Left lung (tissue), 14 donors: ENCODE measurements at places on chromosomes 1 and 21. TPM values are rescaled to one million over a fixed set of nuclear protein-coding genes. Genes with fewer than 3 reads are reported as not detected.

NUP210L gene
- 0.27 TPM for polyA plus RNA-seq

KLF17 gene
- polyA plus RNA-seq: not detected

MAN1C1 gene
- polyA plus RNA-seq: 16.5 TPM

PSMD4 gene
- 141 TPM for polyA plus RNA-seq

CLCN6 gene
- polyA plus RNA-seq: 20.3 TPM

HRNR gene
- polyA plus RNA-seq: 0.18 TPM

ENAH gene
- 250 TPM for polyA plus RNA-seq

HSPG2 gene
- polyA plus RNA-seq: 179 TPM

NIPAL3 gene
- polyA plus RNA-seq: 14.3 TPM

FMOD gene
- 90.2 TPM for polyA plus RNA-seq

GBP7 gene
- 0.09 TPM for polyA plus RNA-seq

LIN28A gene
- 0.10 TPM for polyA plus RNA-seq

LCA5L gene
- 2.5 TPM for polyA plus RNA-seq

ZFYVE9 gene
- polyA plus RNA-seq: 35.7 TPM

NCSTN gene
- 118 TPM for polyA plus RNA-seq

MIXL1 gene
- 0.58 TPM for polyA plus RNA-seq

SLC1A7 gene
- polyA plus RNA-seq: 0.48 TPM

CD52 gene
- 5.6 TPM for polyA plus RNA-seq

CRP gene
- polyA plus RNA-seq: not detected

SPRR2B gene
- not detected for polyA plus RNA-seq

ZNF683 gene
- 0.10 TPM for polyA plus RNA-seq

PHACTR4 gene
- 68.0 TPM for polyA plus RNA-seq

MATN1 gene
- polyA plus RNA-seq: 0.43 TPM

ADORA1 gene
- polyA plus RNA-seq: 15.0 TPM

OLFML3 gene
- polyA plus RNA-seq: 291 TPM

C1QB gene
- polyA plus RNA-seq: 17.0 TPM

C1orf167 gene
- polyA plus RNA-seq: not detected

CCDC181 gene
- polyA plus RNA-seq: 5.8 TPM
